ENCODE measurements at places on chromosomes 7 and 10. TPM values are rescaled to one million over a fixed set of nuclear protein-coding genes. Genes with fewer than 3 reads are reported as not detected.

The BICC1 gene
- total RNA-seq = 20.4 TPM

The CRYGN gene
- total RNA-seq = 0.35 TPM

The C10orf88 gene
- 3.0 TPM for total RNA-seq

The TAS2R4 gene
- 3.5 TPM for total RNA-seq

The PTER gene
- 6.2 TPM for total RNA-seq

- no peaks in the 10 kb centered on the region for H3K4me1 ChIP-seq
- no peak for DNase-seq
- H3K27ac ChIP-seq = no peak overlapping the region
- H3K36me3 ChIP-seq = no peaks in the 10 kb centered on the region
These were observed 221.6 kb downstream of the TCF7L2 start for GRCh38 chr10:113171662-113172061.

GRCh38 chr10:132056663-132057062 lies 9.1 kb upstream of the JAKMIP3 start:
- no peak for DNase-seq
- H3K4me1 ChIP-seq = no peaks in the 10 kb centered on the region
- no peak overlapping the region for H3K4me3 ChIP-seq
- no peak overlapping the region for H3K27ac ChIP-seq
- H3K27me3 ChIP-seq = no peaks in the 10 kb centered on the region

- H3K36me3 ChIP-seq = no peaks in the 10 kb centered on the region
- no peaks in the 10 kb centered on the region for H3K27me3 ChIP-seq
- no peak for DNase-seq
These were observed 9.6 kb downstream of the ITGB1 start for GRCh38 chr10:32948451-32948850.

- no peaks in the 10 kb centered on the region for H3K4me1 ChIP-seq
- no peaks in the 10 kb centered on the region for H3K36me3 ChIP-seq
- H3K27ac ChIP-seq = no peak overlapping the region
- no peaks in the 10 kb centered on the region for H3K27me3 ChIP-seq
- no peak for DNase-seq
These were observed 76.7 kb downstream of the EMX2 start for GRCh38 chr10:117619223-117619622.

DNA sequence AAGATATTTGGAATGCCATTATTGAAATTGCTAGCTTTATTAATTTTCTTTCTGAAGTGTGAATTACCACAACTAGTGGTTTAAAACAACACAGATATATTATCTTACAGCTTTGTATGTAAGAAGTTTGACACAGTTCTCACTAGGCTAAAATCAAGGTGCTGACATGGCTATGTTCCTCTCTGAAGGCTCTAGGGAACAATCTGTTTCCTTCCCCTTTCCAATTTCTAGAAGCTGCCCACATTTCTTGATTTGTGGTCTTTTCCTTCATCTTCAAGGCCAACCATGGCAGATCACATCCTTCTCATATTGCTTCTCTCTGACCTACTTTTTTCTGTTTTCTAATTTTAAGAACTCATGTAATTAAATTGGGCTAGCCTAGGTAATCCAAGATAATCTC lies 43.3 kb upstream of the SLC26A3 start:
- no peaks in the 10 kb centered on the region for H3K36me3 ChIP-seq
- DNase-seq = no peak
- H3K27ac ChIP-seq = no peak overlapping the region
- no peak overlapping the region for H3K4me3 ChIP-seq
- no peaks in the 10 kb centered on the region for H3K27me3 ChIP-seq

DNA sequence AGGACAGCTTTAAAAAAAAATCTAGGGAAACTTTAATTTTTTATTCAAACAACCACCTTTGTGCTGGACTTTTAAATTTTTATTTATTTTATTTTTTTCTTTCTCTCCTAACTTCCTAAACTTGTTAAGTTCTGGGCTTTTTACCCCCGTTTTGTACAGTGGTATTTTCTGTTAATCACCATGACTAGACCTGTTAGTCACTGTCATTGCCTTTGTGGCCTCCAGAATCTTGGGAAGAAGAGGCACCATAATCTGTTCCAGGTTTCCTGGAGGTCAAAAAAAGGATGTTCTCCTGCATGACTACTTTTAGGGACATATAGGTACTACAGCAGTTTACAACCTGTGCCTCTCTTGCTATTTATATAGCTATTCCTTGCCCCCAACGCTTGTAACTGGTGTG lies 31.1 kb upstream of the DDX50 start:
- no peak overlapping the region for H3K4me3 ChIP-seq
- no peaks in the 10 kb centered on the region for H3K36me3 ChIP-seq
- no peak overlapping the region for H3K27ac ChIP-seq
- no peak for DNase-seq

DNA sequence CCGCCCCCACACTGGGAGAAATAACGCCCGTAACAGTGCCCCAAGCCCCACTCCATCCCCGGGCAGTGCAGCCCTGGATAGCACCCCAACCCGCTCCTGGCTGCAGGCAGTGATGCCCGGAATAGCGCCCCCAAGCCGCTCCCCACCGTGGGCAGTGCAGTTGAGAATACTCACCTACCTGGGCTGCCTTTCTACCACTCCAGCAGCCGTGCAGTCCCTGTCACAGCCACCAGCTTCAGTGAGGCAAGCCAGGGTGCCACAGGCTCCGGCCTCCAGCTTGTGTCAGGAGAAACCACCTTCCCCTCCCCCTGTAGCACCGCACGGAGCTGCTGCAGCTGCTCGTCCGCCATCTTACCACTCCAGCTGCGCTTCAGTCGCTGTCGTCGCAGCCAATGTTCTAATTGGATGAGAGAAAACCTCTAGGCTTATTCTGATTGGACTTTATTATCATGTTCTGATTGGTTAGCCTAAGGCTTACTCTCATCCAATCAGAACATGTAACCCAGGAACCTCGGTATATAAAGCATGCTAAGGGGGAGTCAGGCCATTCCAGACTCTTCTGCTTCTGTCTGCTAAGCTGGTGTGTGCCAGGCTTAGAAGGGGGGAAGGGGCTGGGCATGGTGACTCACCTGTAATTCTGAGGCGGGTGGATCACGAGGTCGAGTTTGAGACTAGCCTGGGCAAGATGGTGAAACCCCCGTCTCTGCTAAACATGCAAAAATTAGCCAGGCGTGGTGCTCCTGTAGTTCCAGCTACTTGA lies 53.2 kb upstream of the ZNF33B start:
- H3K4me1 ChIP-seq = no peaks in the 10 kb centered on the region
- H3K36me3 ChIP-seq = no peaks in the 10 kb centered on the region
- DNase-seq = no peak
- no peaks in the 10 kb centered on the region for H3K27me3 ChIP-seq

DNA sequence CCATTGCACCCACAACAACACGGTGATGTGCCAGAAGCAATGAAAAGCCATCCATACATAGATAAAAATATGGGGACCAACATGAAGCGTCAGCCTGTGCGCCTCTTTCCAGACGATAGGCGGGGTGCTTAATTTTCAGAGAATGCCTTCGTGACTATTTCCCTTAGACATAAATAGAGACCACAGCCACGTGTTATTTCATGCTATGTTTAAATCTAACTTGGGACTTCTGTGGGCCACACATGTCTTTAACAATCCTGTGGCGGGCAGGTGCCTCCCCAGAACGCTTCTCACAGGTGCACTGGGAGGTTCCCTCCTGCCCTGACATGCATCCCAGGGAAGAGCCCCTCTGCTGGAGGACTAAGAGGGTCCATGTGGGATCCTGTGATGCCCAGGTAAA lies 259.7 kb downstream of the ADARB2 start:
- DNase-seq = no peak
- no peaks in the 10 kb centered on the region for H3K36me3 ChIP-seq
- H3K4me1 ChIP-seq = no peaks in the 10 kb centered on the region
- H3K4me3 ChIP-seq = no peak overlapping the region
- H3K27me3 ChIP-seq = no peaks in the 10 kb centered on the region
- no peak overlapping the region for H3K27ac ChIP-seq

GRCh38 chr7:80781561-80781979 lies 137.3 kb downstream of the SEMA3C start:
- peak overlapping the region; percentile 63 for H3K27ac ChIP-seq
- no peaks in the 10 kb centered on the region for H3K27me3 ChIP-seq
- H3K36me3 ChIP-seq = no peaks in the 10 kb centered on the region
- no peak overlapping the region for H3K4me3 ChIP-seq
- peaks cover 50% of the 10 kb centered on the region for H3K4me1 ChIP-seq

GRCh38 chr7:18064242-18064838 lies 36.7 kb upstream of the PRPS1L1 start:
- H3K36me3 ChIP-seq = no peaks in the 10 kb centered on the region
- H3K27ac ChIP-seq = no peak overlapping the region
- no peak for DNase-seq
- H3K27me3 ChIP-seq = no peaks in the 10 kb centered on the region

GRCh38 chr7:138980563-138981291 lies 462 bp downstream of the KIAA1549 start:
- H3K36me3 ChIP-seq = no peaks in the 10 kb centered on the region
- DNase-seq = no peak
- peak overlapping the region; percentile 73 for H3K4me3 ChIP-seq
- H3K27me3 ChIP-seq = no peaks in the 10 kb centered on the region
- no peak overlapping the region for H3K27ac ChIP-seq
- H3K4me1 ChIP-seq = peaks cover 16% of the 10 kb centered on the region

DNA sequence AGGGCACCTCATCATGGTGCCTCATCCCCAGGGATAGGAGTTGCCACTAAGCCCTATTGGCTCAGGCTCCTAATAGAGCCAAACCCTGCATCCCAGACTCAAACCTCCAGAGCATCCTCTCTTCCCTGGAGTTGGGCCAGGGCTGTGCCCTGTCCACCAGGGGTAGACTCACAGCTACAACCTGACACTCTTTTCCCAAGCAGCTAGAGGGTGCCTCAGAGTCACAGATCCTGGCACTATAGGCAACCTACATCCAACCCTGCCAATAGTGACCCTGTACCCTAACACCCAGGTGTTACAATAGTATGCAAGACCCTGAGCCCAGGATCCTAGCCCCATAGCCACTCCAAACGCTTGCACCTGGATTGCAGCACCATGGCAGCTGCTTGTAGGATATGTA lies 64.0 kb upstream of the PLA2G12B start:
- no peaks in the 10 kb centered on the region for H3K36me3 ChIP-seq
- no peaks in the 10 kb centered on the region for H3K27me3 ChIP-seq
- DNase-seq = no peak

DNA sequence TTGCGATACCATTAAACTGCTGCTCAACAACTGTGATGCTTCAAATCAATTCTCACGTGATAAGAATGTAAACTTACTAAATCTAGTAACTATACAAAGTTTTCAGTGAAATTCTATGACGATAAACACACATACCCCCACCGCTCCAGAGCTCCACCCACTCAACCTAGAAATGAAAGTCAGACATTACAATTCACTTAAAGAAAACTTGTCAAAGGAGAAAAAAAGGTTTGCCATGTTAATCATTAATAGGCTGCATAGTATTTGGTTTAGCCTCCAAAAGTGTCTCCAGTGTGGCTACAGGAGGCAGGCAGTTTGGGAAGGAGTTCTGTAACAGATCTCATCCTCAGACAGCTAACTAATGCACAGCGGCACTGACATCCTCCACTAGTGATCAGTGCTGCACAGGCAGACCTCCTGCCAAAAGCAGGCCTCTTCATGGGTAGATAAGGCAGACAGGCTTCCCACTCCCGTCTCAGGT lies 3.1 kb downstream of the HERPUD2 start:
- H3K36me3 ChIP-seq = no peaks in the 10 kb centered on the region
- H3K4me3 ChIP-seq = peak overlapping the region; percentile 97
- DNase-seq = no peak
- peaks cover 63% of the 10 kb centered on the region for H3K4me1 ChIP-seq
- no peaks in the 10 kb centered on the region for H3K27me3 ChIP-seq
